ENCODE measurements at places on chromosomes 1 and 21.

- no peak for DNase-seq
Observed at GRCh38 chr1:29542548-29542947, 306.2 kb downstream of the PTPRU start.

GRCh38 chr1:192506741-192507155 is 68.8 kb upstream of the RGS1 start:
- peak; percentile 34 for DNase-seq

- DNase-seq: no peak
Observed at GRCh38 chr1:214943054-214943453, 139.5 kb upstream of the KCNK2 start.

- DNase-seq: no peak
Observed at GRCh38 chr1:31373056-31373896, at the start of gene FABP3. Gene FABP3, minus strand, starts transcription at chr1:31373076. Its CDS starts 62 bp downstream, at chr1:31373014.

DNA sequence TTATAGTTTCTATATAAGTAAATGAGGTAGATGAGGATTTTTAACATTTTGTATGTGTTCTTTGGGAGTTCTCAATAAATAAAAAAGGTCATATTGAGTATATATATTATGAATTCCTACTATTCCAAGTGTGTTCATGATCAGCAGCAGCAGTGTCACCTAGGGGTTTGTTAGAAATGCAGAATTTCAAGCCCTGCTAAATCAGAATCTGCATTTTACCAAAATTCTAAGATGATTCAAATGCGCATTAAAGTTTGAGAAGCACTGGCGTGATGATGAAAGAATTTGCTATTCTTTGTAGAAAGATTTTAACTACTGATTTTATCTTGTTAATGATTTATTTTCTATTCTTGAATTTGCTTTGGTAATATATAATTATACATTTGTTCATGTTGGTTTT is 28.7 kb downstream of the F3 start:
- DNase-seq: no peak

- DNase-seq: no peak
Observed at GRCh38 chr1:238223076-238223640, 332.4 kb upstream of the ZP4 start.

GRCh38 chr21:33980276-33980916 is 64.8 kb upstream of the ATP5PO start:
- DNase-seq: no peak
